Naive thymus-derived CD8-positive, alpha-beta T cell (primary cell): ENCODE measurements at places on chromosomes 16 and 17.

DNA sequence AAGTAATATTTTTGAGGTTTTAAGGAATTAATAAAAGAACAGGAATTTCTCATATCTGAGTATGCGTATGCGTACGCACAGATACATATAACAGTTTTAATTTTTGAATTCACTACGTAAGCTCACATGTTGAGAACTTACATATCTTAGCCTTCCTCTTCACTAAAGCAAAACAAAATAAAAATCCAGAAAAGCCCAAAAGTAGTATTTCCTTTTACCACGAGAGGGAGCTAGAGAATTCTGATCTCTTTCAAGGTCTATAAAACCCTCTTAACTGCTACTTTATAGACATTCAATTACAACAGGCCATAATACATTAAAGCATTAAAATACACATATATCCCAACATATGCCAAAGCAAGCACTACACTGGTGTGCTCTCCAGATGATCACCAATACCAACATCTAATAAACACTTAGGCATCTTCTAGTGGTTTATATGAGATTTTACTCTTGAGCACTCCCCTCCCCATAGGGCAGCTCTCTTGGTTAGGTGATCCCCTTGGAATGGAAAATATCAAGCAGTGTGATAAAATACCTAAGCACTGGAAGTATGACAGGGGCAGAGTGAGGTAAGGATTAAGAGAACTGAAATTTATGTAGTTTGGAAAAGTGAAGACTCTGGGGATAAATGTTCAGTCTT lies 94.0 kb downstream of the SKAP1 start:
- DNase-seq, result no peak

DNA sequence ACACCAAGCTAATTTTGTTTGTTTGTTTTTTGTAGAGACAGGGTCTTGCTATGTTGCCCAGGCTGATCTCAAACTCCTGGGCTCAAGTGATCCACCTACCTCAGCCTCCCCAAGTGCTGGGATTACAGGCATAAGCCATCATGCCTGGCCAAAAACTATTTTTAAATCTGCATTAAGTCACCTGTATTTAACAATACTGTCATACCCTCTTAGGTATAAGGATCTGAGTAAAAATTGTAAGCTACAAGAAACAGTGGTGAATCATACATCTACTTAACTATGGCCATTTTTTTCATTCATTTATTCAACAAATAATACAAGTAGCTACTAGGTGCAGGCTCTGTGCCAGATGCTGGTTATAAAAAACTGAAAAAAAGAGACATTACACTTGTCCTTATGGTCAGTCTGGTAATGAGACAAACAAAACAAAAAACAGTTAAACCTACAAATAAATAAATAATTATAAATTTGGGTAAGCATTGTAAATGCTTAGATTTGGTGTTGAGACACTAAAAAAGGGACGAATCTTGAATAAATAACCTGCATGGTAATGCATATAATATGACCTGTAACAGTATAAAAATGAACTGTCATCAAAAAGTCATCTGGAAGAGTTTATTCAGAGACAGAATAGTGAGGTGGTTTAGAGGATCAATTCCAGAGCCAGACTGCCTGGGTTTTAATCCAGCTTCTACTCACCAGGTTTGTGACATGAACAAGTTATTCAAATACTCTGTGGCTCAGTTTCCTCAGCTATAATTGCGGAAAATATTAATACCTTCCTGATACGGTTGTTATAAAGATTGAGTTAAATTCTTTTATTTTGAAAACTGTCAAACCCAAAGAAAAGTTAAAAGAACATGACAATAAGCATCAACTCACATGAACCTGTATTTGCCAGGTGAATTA lies 26.8 kb downstream of the BRIP1 start:
- no peak for DNase-seq

DNA sequence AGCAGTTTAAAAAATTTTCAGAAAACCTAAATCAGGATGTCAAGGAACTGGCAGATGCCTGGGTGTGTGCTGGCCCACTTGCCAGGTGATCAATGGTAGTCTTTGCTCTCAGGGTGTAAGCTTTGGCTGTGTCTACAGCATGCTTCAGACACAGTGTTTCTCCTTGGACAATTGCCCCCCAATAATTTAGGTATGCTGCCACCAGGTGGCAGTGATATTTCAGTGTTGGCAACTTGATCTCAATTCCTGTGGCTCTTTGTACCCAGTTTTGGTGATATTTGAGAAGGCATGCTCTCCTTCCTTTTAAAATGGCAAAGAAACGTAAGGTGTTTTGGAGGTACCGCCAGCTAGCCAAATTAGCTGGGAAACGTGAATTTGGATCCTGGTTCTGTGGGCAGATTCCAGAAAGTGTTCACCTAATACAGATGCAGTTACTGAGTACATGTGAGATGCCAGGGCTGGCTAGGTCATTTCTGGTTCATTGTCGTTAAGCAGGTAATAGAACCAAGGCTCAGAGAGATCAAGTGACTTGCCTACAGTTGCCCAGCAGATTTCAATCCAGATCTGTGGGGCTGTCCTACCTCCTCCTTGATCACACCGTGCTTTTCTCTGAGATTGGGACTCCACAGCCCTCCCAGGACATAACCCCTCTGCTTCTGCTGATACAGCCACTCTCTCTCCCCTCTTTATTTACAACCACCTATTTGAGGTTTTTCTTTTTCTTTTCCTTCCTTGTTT lies 155.6 kb upstream of the PLCG2 start:
- DNase-seq, result no peak

- DNase-seq, result no peak
These were observed 19.8 kb upstream of the CBFB start for GRCh38 chr16:67009158-67009557.

DNA sequence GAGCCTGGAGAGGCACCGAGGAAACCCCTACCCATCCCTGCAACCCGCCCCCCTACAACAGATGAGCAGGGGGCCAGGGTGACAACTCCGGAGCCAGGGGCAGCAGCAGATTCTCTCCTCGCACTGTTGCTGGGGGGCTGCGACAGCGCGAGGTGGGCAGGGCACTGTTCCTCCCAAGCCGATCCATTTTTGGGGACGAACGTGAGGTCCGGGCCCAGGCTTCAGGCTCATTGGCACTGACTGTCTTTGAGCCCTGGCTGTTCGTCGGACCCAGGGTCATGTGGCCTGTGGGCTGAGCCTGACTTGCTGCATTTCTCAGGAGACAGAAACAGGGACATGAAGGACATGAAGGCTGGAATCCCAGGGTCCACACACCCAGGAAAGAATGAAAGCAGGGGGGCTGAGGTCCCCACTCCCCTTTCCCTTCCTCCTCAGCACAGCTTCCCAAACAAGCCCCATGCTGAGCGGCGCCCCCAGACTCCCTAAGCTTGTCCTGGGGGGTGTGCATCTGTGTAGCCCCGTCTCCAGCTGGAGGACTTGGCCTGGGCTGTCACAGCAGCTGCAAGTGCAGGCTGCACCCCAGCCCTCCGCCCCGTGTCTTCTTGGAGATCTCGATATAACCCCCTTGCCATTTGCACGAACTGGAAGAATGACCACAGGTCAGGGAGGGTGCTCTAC lies 18.7 kb downstream of the CEP295NL start:
- DNase-seq, result no peak

- DNase-seq, result no peak
These were observed 9.9 kb downstream of the HEXIM2 start for GRCh38 chr17:45171338-45172231.

DNA sequence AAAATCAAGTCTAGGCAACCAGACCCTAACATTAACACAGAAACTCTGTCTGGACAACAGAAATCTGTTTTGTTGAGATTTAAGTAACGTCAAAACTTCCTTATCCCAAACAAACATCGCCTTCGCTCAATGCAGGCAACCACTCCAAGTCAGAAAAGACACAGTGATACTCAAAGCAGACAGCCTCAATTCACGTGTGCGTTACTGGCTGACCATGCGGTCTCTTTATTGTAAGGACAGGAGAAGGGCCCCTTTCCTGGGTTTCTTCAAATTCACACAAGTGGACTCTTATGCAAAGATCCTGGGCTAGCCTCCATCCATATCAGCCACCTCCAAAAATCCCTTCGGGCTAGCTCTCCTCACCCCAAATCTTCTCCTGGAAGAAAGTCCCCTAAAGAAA lies 467.7 kb downstream of the SOX9 start:
- no peak for DNase-seq

DNA sequence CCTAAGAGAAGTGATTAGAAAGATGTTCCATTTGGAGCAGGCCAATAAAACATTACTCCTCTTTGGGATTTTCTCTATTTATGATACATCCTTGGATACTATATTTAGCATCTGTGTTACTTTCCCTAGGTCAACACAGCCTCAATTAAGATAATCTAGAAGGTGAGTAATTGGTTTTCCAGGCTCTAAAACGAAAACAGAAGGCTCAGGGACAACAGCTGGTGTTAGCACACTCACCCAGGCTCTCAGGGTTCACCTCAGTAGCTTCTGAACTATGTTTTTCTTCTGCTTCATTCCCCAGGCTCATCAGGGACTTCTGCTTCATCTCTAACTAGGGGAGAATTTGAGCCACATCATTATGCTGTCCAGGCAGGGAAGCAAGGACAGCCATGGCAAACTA lies 76.6 kb downstream of the ZZEF1 start:
- no peak for DNase-seq

GRCh38 chr17:43547189-43547550 lies 1.0 kb upstream of the ETV4 start:
- no peak for DNase-seq

DNA sequence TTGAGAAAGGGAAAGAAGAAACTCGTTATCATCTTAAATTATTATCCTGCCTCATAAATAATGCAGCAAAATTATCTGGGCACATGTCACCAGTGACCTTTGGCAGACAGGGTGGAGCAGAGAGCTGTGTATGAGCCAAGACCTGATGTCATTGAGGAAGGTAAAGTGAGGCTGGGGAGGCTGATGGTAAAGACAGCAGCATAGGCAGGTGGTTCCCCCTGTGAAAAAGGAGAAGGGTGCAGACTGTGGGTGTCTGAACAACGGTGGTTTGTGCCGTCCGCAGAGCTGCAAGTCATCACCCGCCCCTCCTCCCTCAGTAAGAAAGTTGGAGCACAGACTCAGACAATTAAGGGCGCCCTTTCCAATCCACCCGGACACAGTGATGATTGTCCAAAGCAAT lies 30.8 kb upstream of the METTL16 start:
- DNase-seq, result no peak

- no peak for DNase-seq
These were observed 5.4 kb upstream of the FSCN2 start for GRCh38 chr17:81522491-81523401.

DNA sequence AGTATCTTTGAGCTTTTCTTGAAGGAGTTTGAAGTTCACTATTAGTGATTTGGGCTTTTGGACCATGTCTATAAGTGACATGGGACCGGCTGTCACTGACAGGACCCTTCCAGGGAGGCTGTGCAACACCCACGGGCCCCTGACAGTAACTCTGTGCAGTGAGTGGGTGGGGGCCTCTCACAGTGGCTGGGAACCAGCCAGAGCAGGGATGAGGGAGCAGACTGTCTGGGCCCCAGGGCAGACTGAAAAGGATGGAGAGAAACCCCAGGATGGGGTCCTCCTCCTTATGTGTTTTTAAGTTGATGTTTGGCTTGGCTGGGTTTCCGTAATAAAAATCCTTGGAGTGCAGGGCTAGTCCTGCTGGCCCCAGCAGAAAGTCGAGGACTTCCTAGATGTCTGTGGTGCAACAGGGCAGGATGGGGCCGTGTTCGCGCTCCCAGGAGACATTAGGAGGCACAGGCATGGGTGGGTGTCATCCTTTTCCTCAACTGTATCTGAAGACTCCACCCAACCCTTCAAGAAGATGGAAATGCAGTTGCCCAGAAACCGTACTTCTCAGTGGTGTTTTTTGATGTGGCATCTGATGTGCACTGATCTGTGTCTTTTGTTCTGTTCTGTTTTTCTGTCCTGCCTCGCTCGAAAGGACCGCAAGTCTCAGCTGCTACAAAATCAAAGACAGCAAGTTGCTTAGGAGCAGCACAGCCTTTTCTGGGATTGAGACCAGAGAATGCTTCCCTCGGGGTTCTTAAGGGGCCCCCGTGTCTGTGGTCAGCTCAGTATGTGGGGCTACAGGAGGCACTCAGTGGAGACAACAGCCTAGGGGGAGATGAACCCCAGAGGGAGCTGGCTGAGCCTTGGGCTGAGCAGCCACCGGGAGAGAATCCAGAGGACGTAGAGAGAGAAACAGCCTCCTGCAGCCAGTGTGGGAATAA lies 24.2 kb downstream of the PLD6 start:
- DNase-seq, result peak; percentile 88

GRCh38 chr17:40974366-40974765 lies 7.6 kb upstream of the KRT39 start:
- DNase-seq, result no peak

- no peak for DNase-seq
These were observed 241.1 kb downstream of the SOX9 start for GRCh38 chr17:72361892-72362291.

DNA sequence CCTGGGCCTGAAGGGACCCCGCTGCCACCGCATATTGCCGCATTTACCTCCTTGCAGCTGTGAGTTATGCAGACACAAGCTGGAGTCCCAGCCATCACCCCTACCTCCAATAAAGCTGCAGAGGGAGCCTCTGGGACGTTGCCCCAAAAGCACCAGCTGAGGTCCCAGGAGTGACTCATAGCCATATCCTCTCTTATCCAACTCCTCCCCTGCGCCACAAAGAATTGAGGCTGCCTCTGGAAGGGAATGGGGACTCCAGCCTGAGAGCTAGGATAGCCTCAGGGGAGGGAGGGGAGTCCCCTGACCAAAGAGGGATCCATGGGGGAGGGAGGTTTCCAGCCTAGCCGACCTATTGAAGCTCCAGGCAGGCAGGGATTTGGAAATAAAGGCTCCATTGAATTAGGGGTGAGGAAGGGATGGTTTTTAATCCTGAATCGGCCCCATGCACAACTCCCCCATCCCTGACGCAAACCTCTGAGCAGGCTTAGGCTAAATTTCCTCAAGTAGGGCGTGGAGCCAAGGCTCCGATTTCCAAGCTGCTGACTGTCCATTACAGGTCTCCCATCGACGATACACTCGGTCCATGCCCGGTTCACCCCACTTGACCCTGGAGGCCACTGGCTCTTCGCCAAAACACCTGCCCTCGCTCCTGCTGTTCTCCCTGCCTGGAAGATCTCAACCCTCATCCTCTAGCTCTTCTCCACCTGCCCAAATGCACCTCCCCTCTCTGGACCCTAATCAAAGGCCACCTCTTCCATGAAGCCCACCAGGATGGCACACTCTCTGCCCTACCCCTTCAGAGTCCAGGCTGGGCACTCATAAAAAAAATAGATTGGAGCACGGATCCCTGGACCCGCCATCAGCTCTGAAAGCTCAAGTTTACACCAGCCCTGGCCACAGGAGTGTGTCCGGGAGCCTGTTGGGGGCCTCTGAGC lies 27.5 kb downstream of the PIMREG start:
- DNase-seq, result no peak

- DNase-seq, result no peak
These were observed 3.1 kb upstream of the PHKG2 start for GRCh38 chr16:30745082-30745481.

GRCh38 chr16:31397096-31397660 lies 4.0 kb downstream of the ITGAD start:
- no peak for DNase-seq

- DNase-seq, result no peak
These were observed 10.0 kb upstream of the RPL13 start for GRCh38 chr16:89550421-89551007.

GRCh38 chr17:4161967-4162305 lies 18.9 kb downstream of the CYB5D2 start:
- no peak for DNase-seq
